ENCODE measurements at places on chromosomes 6 and 20. TPM values are rescaled to one million over a fixed set of nuclear protein-coding genes. Genes with fewer than 3 reads are reported as not detected.

DNA sequence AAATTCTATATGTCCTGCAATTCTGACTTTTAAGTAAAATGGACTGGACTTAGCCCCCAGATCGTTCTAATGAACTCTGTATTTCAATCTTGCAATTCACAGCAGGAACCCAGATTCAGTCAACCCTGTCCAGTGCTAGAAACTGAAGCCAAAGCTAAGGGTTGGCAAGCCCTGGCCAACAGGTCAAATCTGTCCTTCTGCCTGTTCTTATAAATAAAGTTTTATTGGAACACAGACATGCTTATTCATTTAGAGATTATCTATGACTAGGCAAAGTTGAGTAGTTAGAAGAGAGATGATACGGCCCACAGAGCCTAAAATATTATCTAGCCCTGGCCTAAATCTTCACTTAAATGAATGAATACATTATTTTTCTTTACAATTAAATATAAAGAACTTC is 339.2 kb upstream of the JARID2 start:
- no peak for DNase-seq

DNA sequence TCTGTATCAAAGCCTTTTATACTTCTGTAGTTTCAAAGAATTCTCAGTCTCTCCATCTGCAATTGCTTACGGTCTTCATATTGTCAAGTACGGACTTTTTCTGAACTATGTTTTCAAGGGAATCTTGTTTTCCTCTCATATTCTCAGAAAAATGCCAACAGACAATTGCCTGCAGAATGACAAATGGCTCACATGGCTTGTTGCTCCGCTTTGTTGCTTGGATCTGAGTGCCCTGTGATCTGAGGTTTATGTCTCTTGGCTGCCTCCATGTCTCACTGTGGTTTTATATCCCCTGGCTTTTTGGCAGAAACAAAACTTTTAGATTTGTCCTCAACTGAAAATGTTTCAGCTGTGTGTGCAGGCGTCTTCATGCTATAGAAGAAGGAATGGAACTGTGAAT is 285.4 kb upstream of the CHD6 start:
- peak; percentile 92 for DNase-seq

DNA sequence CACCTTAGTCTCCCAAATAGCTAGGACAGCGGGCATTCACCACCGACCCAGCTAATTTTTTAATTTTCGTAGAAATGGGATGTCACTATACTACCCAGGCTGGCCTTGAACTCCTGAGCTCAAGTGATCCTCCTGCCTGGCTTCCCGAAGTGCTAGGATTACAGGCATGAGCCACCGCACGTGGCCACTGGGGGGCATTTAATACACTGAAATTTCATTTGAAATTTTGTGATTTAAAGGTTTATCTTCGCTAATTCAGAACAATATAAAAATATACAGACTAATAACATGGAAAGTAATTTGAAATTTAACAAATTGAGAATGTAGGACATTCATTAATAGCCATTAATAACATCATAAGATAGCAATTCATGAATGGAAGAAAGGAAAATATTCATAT is 20.5 kb upstream of the TBC1D32 start:
- no peak for DNase-seq

DNA sequence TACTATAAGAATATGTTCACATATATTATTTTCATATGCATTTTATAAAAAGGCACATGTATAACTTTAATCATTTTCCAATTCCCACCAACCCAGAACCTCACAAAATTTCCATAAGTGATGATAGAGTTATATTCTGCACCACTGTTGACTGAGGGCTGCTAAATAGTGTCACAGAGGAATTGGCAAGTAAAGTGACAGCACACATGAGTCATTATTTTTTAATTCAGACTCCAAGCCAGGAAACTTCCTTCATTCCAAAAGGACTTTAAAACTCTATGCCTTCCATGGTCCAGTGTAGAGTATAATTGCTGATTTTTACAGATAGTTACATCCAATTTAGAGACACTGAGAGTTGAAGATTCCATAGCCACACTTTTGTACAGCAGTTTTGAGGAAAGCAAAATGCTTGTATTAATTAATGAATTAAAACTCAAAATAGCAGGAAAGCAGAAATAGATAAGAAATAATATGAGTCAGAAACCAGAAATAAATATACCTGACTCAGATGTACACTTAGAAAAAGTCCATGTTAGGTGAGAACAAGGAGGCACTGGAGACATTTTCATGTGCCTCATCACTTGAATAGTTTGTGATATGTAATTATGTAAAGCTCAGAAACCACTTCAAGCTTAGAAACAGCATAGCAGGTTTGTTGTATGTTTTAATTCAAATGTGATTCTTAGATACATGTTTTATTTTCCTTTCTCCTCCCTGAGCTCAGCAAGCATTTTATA is 425.2 kb upstream of the OPRM1 start:
- no peak for DNase-seq

- no peak for DNase-seq
Observed at GRCh38 chr6:127792616-127793015, 108.2 kb downstream of the THEMIS start.

DNA sequence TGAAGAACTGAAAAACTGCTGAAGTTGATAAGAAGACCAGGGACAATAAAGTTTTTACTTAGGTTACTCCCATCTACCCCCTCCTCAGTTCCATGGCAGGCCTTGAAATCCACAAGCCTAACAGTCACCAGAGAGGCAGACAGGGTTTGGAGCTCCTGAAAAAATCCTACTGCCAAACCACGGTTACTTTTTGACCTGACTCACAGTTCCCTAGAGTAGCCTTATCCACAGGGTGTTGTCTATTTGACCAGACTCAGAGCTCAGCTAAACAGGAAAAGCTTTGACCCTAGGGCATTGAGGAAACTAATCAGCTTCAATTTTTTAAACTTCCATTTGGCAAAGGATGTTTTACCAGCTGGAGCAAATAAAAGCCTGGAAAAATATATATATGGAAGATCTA is 257.7 kb upstream of the NT5E start:
- no peak for DNase-seq

- no peak for DNase-seq
Observed at GRCh38 chr6:169316651-169317050, 63.0 kb upstream of the THBS2 start.

GRCh38 chr20:24955045-24955444 is 6.0 kb downstream of the CST7 start:
- DNase-seq: peak; percentile 7

- DNase-seq: no peak
Observed at GRCh38 chr6:54535568-54535967, 227.3 kb downstream of the TINAG start.

- DNase-seq: no peak
Observed at GRCh38 chr20:24148372-24148771, 159.8 kb upstream of the GGTLC1 start.

DNA sequence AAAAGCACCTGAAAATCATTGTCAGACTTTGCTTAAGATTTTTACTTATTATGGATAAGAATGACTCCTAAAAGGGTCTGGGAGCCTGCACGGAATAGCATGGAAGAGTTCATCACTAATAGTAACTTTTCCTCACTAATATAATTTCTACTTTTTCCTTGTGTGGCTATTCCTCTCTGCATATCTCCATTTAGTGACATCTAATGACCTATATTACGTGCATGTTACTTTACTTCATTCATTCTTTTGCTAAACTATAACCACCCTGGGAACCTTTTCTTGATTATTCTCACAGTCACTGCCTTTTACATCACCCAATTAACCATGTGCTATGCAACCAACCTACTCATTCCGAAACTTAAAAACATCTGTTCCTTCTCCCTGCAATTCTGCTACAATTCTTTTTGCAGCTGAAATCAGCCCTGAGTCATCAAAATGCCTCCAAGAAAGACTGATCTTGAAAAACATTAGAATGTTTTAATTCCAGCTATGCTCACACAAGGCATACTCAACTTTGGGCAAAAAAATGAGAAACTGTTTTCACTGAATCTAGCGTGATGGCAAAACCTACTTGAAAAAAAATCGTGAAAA is 313.3 kb downstream of the RNGTT start:
- DNase-seq: peak; percentile 11

DNA sequence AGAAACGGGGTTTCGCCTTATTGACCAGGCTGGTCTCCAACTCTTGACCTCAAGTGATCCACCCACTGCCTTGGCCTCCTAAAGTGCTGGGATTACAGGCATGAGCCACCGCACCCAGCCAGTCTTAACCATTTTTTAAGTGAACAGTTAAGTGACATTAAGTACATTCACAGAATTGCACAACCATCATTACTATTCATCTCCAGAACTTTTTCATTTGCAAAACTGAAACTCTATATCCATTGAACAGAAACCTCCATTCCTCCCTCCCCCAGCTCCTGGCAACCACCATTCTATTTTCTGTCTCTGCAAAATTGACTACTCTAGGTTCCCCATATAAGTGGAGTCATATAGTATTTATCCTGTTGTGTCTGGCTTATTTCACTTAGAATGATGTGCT is 59.7 kb downstream of the PLCB4 start:
- DNase-seq: no peak

DNA sequence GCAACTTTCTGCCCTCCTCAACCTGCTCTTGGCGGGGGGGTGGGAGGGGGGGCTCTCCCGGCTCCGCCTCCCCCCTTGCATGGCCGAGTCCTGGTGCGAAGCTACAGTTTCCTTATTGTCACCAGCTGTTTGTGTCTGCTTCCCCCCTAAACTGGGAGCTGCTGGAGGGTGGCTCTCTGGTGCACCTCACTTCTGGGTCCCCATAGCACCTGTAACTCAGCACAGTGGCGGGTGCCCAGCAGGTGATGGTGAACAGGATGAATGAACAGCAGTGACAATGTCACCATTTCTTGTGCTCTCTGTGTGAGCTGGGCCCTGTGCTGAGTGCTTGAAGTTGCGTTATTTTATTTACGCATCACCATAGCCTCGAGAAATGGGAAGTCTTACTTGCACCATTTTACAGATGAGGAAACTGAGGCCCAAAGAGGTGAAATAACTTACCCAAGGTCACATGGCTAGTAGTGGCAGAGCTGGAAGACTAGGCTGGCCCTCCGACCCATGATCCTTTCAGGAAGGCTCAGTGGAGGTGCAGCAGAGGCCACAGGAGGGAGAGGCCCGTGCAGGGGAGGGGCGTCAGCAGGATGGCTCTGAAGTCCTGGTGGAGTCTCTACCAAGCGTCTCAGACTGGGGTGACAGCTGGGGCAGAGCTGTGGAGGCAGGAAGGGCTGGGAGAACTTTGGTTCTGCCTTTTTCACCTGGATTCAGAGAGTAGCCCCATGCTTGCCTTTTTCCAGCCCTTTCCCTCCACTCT is 41.8 kb downstream of the SRC start:
- DNase-seq: no peak

DNA sequence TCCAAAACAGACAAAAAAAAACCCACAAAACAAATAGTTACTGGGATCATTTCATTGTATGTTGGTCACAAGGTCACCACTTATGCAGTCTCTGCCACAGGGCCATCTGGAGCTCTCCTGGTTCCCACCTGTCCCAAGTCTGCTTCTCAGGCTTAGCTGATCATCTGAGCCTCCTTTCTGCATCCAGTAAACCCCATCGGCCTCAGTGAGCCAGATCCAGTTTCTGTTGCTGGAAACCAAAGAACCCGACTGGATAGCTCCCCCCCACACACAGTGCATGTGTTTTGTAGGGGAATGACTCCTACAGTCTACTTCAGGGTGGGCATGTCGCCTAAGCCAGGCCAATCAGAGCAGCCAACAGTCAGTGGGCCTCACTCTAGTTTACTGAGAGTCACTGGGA is 233.3 kb downstream of the PREX1 start:
- no peak for DNase-seq

- DNase-seq: no peak
Observed at GRCh38 chr20:4813076-4813862, 91.6 kb downstream of the PRND start.

DNA sequence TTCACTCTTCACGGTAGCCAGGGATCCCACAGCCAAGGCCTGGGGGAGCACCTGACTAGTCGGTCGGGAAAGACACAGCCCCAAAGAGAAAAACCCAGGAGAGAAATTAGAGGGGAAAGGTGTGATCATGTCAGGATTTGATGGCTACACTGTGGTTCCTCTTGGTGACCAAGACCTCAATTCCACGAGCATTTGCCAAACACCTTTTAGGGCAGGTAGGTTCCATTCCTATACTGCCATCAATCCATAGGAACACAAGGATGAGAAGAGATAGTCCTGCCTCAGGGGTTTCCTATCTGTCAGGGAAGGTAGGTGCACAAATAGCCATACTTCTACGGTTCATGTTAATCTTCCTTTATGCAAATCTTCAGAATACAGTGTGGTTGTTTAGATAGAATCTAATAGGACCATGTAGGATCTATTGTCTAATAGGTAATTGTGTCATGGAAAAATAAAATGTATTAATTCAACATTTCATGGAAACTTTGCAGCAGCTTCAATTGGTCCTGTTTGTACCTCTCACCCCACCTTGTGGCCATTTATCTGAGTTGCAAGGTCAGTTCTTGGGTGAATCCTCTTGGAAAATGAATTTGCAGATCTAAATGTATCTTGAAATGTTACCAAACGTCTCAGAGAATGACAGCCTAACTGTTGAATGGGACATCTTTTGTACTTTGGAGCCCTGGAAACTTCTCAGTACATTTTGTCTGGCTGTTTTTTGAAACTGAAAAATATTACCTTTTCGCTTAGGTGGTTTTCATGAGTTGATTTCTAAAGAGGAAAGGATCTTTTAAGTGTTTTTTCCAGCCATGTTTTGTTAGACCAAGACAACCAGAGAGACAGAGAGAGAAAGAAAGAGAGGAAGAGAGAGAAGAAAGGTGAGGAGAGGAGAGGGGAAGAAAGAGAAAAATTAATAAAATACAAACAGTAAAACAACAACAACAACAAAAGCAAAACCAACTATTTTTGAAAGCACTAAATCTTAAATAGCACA is 33.7 kb upstream of the IYD start:
- peak; percentile 75 for DNase-seq

GRCh38 chr6:15344192-15344519 is 98.3 kb downstream of the JARID2 start:
- DNase-seq: no peak

DNA sequence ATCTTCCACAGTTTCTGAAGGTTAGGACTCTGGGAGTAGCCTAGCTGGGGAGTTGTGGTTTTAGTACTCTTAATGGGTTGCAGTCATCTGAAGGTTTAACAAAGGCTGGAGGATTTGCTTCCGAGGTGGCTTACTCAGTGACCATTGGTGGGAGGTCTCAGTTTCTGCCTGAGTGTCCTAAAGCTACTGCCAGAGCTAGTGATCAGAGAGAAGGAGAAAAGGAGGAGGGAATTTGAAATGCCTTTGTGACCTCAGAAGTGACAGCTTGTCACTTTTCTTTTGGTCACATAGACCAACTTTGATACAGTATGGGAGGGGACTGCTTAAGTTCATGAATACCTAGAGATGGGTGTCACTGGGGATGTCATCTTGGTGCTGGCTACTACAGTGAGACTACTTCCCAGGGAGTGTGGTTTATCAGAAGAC is 41.3 kb downstream of the NCOA3 start:
- no peak for DNase-seq

The DCDC2 gene
- 14.2 TPM for total RNA-seq

The ERGIC3 gene
- 241 TPM for total RNA-seq

The GLP1R gene
- 1.3 TPM for total RNA-seq

The RAB5IF gene
- 103 TPM for total RNA-seq

The MTFR2 gene
- 0.65 TPM for total RNA-seq

The MYH7B gene
- 0.63 TPM for total RNA-seq

The SAMD3 gene
- 5.9 TPM for total RNA-seq
